ENCODE measurements at places on chromosomes 5 and 9. TPM values are rescaled to one million over a fixed set of nuclear protein-coding genes. Genes with fewer than 3 reads are reported as not detected.

DNA sequence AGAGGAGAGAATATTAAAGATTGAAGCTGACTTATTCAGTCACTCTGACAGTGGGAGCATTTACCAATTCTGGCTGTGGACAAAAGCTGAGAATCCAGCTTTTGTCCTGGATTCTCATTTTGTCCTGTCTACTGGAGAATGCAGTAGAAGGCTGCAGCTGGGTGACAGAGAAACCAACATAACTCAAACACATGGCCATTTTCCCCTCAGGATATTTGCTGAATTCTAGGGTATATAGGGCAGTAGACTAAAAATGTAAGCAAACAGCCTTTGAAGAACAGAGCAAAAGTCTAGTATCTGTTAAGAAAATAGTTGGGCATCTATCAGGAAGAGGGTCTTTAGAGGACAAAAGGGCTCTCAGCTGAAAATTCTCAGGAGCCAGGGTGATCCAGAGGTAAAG lies 20.6 kb downstream of the ZNF484 start:
- H3K27ac ChIP-seq = no peak overlapping the region
- no peaks in the 10 kb centered on the region for H3K27me3 ChIP-seq

GRCh38 chr5:117414926-117415325 lies 840.3 kb upstream of the SEMA6A start:
- no peaks in the 10 kb centered on the region for H3K4me1 ChIP-seq
- H3K36me3 ChIP-seq = no peaks in the 10 kb centered on the region
- H3K4me3 ChIP-seq = no peak overlapping the region
- H3K27me3 ChIP-seq = no peaks in the 10 kb centered on the region
- no peak overlapping the region for H3K27ac ChIP-seq
- no peak for DNase-seq

- H3K36me3 ChIP-seq = no peaks in the 10 kb centered on the region
- no peak overlapping the region for H3K4me3 ChIP-seq
- no peaks in the 10 kb centered on the region for H3K27me3 ChIP-seq
- peaks cover 25% of the 10 kb centered on the region for H3K4me1 ChIP-seq
Observed at GRCh38 chr9:133884907-133885744, 107.0 kb downstream of the VAV2 start.

DNA sequence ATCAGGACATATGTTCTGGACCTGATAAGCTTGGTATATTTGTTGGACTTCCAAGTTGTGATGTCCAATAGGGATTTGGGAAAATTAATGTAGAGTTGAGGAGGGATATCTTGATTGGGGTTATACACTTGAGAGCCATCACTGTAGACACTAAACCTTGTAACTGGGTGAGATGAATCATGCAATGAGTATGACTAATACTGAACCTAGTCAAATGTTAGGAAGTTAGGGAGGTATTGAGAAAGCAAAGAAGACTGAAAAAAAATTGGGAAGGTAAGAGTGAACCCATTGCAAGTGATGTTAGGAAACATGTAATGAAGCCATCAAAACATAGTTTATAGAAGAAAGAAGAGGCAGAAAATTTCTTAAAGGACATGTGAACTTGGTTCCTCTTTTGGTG lies 668.4 kb upstream of the CDH9 start:
- H3K36me3 ChIP-seq = no peaks in the 10 kb centered on the region
- DNase-seq = no peak
- no peaks in the 10 kb centered on the region for H3K27me3 ChIP-seq
- no peak overlapping the region for H3K4me3 ChIP-seq
- no peaks in the 10 kb centered on the region for H3K4me1 ChIP-seq

GRCh38 chr5:171776770-171777759 lies 8.6 kb upstream of the SMIM23 start:
- no peak for DNase-seq
- H3K4me1 ChIP-seq = no peaks in the 10 kb centered on the region
- no peak overlapping the region for H3K27ac ChIP-seq
- no peaks in the 10 kb centered on the region for H3K36me3 ChIP-seq

DNA sequence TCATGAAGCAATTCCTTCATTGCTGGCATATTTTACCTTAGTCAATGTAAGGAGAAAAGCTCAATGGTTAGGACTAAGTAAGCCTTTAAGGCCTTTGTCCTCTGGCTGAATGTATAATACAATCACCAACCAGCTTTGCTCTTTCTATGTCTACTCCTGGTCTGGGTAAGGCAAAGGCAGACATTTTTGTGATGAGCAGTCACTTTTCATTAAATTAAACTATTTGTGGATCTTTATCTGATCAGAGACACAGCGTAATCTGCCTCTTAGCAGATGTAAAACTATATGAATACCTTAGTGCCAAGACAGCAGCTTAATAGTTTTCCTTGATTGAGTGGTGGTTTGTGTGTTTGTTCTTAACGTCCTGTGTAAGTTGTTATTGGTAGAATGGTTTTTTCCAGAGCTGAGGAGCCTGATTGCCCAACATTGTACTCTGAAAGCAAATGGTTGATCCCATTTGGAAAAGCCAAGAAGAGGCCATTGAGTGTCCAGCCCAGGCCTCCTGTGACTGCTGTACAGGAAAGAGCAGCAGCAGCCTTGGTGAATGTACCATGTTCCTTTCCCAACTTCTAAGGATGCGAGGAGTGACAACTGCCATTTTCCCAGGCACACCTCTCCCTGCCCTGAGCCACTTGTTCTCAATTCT lies 16.5 kb upstream of the CXXC5 start:
- no peak for DNase-seq
- peaks cover 15% of the 10 kb centered on the region for H3K36me3 ChIP-seq
- no peak overlapping the region for H3K4me3 ChIP-seq
- H3K27me3 ChIP-seq = no peaks in the 10 kb centered on the region

DNA sequence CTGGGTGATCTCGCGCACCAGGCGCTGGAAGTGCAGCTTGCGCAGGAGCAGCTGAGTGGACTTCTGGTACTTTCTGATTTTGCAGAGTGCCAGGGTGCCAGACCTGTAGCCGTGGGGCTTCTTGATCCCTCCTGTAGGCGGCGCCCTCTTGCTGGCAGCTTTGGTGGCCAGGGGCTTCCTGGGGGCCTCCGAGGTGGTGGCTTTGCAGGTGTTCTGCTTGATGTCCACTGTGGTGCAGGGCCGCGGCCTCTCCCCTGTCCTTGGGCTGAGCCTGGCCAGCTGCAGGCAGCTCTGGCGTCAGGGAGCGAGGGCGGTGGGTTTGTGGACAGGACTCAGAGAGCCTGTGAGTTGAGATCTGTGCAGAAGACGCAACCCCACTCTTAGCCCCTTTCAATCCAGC lies 36.1 kb downstream of the TAF11L14 start:
- H3K27ac ChIP-seq = no peak overlapping the region
- H3K4me3 ChIP-seq = no peak overlapping the region
- H3K36me3 ChIP-seq = no peaks in the 10 kb centered on the region
- DNase-seq = no peak
- no peaks in the 10 kb centered on the region for H3K27me3 ChIP-seq
- H3K4me1 ChIP-seq = no peaks in the 10 kb centered on the region

DMGDH gene
- total RNA-seq = 3.0 TPM

All from heart right ventricle (tissue), 16 donors.